HT1080 (cell line): ENCODE measurements at places on chromosomes 4 and X.

GRCh38 chrX:111442791-111443190, 30.8 kb upstream of the DCX start:
- no peak for DNase-seq

DNA sequence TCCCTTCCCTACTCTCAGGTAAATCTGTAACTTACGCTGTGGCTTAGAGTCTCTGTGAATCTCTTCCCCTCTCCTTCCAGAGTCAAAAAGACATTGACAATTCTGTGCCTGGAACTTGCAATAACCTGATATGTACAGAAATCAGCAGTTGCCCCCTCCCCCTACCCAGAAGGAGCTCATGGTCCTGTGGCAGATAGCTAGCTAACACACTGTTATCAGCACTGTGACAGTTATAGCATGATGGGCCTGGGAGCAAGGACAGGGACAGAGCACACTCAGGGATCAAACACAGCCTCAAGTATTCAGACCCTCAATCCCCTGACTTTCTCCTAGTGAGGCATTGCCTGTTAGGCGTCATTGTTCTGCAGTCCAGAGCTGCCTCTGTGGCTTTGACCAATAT, 18.7 kb upstream of the MAGEA10 start:
- DNase-seq, result no peak

- no peak for DNase-seq
These were observed 80.0 kb upstream of the NALF2 start for GRCh38 chrX:69424161-69424560.

- no peak for DNase-seq
These were observed 3.7 kb downstream of the CTAG2 start for GRCh38 chrX:154649503-154650220.

- no peak for DNase-seq
These were observed 282.8 kb downstream of the PPP1R2C start for GRCh38 chrX:42495139-42495538.

GRCh38 chr4:70734168-70734954, 12.6 kb downstream of the RUFY3 start:
- DNase-seq, result peak; percentile 53

DNA sequence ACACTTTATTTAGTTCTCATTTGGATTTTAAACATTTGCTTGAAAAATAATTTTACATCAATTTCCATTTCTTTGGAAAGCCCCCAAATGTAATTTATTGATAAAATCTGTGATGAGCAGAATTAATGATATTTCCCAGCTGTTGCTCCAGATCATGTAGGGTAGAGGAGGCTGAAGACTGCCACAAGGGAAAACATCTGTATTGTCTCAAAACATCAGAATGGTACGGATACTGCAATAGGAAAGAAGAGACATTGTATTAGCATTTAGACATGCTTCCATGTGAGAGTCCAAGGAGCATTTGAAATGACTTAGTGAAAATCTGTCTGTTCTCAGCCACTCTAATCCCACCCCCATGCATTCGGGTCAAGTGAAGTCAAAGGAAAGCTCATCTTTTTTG, 14.4 kb downstream of the ADH1A start:
- DNase-seq, result no peak

GRCh38 chrX:9816084-9816700, 30.0 kb downstream of the SHROOM2 start:
- peak; percentile 83 for DNase-seq

GRCh38 chr4:185744488-185744862, 67.5 kb downstream of the SORBS2 start:
- DNase-seq, result no peak

DNA sequence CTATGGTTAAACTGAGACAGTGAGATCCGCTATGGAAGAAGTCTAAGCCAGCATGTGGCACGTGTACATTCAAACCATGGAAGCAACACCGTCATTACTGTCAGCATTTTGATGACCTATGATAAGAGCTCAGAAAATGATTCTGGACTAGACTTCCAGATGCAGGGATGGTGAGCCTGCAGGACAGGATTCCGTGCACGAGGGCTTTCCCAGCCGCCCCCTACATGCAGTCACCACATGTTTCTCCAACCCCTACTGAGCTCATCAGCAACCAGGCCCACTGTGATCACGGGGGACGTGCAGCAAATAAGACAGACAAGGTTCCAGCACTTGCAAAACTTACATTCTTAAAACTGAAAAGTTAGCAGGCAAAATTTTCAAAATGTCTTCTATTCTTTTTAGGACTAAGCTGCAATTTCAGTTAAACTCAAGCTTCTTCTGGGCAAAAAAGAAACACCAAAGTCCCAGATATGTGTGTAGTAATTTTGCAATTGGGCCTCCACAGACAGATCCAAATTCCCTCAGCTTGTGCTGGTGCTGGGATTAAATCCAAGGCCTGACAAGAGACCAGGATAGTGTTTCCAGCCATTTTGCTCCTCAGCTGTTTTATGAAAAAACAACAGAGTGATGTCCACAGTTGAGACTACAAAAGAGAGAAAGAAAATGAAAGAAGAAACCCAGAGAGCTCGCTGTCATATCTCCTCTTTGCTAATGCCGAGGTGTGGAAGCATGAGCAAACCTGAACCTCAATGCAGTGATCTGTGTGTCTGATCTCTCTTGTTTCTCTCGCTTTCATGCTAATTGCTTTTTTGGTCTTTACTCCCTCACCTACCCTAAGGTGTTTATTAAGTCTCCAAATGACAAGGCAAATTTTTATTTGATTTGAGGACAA, 118.2 kb downstream of the AFAP1 start:
- no peak for DNase-seq

GRCh38 chrX:53441531-53442321, 7.6 kb upstream of the HSD17B10 start:
- peak; percentile 37 for DNase-seq

DNA sequence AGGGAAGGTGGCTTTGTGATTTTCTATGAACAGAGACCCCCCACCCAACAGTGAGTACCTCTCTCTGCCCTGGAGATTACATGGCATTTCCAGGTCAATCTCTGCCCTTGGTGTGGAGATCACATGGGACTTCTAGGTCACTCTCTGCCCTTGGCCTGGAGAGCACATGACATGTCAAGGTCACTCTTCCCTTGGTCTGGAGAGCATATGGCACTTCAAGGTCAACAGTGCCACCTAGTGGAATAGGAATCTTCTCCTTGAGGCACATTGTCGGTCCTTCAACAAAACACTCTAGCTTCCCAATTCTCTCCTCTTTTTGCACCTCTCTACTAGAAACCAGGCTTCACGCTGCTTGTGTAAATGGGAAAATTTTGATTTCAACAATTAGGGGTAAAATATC, 66.2 kb upstream of the TACR3 start:
- DNase-seq, result peak; percentile 45

GRCh38 chr4:153501578-153501977, 35.4 kb downstream of the TMEM131L start:
- no peak for DNase-seq

- no peak for DNase-seq
These were observed 1.0 kb upstream of the SNCA start for GRCh38 chr4:89837993-89838390.
